T47D (cell line): ENCODE measurements at places on chromosomes 6 and 20.

DNA sequence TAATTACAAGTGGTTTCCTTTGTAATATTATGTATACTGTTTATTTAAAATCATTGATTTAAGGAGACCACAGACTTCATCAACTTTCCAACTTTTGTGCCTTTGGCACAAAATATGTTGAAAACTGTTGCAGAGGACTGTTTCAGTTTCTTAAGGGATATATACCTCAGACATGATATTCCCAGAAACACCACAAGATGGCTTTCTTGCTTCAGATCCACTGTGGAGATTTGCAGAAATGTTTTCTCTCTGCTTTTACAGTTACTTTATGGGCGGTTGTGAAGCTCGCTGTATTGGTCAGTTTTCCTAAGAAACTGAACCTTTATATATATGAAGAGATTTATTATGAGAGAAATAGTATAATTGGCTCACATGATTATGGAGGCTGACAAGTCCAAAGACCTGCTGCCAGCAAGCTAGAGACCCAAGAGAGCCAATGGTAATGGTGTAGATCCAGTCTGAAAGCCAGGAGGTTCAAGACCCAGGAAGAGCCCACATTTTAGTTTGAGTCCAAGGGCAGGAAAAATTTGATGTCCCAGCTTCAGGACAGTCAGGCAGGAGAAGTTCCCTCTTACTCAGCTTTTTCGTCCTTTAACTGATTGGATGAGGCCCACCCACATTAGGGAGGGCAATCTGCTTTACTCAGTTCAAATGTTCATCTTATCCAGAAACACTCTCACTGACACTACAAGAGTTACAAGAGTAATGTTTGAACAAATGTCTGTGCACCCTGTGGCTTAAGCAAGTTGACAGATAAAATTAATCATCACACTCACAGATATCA lies 12.8 kb downstream of the ME1 start:
- peak; percentile 68 for DNase-seq

DNA sequence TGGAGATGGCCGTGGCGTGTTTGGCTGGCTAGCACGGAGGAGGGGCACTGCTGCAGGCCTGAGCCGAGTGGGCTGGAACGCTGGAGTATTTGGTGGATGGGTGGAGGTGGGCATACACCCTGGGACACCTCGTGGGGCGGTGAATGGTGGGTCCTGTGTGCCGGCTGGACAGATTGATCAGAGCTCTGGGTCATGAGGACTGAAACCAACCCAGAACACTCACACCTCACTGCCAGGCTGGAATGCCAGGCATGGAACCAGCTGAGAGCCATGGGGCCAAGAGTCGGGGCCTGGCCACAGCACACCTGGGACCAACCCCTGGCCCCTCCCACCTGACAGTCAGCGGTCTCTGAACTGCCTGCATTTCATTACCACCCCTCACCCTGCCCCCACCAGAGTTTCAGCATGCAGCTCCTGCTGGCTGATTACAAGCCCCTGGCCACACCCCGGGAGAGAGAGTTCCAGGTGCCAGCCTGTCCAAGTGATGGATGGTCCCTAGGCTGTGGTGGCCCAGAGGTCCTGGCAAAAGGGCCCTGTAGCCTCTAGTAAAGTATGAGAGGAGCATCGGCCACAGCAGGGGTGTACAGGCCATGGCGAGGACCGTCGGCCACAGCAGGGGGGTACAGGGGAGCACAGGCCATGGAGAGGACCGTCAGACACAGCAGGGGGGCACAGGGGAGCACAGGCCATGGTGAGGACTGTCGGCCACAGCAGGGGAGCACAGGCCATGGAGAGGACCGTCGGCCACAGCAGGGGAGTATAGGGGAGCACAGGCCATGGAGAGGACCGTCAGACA lies 3.3 kb downstream of the NPBWR2 start:
- DNase-seq, result no peak

GRCh38 chr6:6191476-6191875 lies 129.0 kb downstream of the F13A1 start:
- peak; percentile 51 for DNase-seq

GRCh38 chr20:50405915-50406609 lies 104.1 kb upstream of the PTPN1 start:
- DNase-seq, result no peak

GRCh38 chr6:100678027-100678426 lies 203.1 kb downstream of the ASCC3 start:
- peak; percentile 9 for DNase-seq

DNA sequence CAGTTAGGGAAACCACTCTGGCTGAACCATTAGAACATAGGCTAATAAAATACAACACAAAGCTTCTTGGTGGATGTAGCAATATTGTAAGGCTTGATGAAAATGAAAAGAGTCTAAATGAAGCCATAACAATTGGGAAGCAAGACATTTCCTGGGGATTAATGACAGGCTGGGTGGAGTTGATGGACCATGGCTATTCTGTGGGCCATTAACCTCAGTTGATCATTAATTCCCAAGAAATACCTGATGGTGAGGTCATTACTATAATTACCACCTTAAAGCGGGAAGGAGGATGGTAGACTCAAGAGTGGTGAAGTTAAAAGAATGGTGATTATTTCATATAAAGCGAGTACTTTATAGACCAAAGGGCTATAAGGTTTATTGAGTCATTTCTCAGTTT lies 455.8 kb upstream of the MAP3K7 start:
- no peak for DNase-seq

GRCh38 chr6:14270925-14271788 lies 153.6 kb downstream of the CD83 start:
- no peak for DNase-seq

GRCh38 chr20:7841291-7841970 lies 98.8 kb downstream of the HAO1 start:
- DNase-seq, result no peak

DNA sequence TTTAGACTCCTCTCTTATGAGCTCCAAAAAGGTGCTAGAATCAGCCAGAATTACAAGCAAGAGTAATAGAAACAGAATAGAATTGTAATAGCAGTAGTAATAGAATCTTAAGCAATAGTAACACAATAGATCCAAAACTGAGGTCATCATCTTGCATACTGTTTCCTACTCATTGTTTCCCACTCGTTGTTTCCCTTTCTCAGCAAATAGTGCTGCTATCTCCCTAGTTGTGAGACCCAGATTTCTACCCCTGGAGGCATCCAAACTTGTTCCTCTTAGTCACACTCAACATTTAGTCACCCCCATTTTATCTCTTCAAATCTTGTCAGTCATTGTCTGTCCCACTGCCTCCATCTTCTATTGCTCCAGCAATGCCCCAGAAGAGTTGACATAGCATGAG lies 356.9 kb upstream of the MARCKS start:
- DNase-seq, result no peak

GRCh38 chr20:24109008-24109407 lies 120.4 kb upstream of the GGTLC1 start:
- DNase-seq, result no peak

DNA sequence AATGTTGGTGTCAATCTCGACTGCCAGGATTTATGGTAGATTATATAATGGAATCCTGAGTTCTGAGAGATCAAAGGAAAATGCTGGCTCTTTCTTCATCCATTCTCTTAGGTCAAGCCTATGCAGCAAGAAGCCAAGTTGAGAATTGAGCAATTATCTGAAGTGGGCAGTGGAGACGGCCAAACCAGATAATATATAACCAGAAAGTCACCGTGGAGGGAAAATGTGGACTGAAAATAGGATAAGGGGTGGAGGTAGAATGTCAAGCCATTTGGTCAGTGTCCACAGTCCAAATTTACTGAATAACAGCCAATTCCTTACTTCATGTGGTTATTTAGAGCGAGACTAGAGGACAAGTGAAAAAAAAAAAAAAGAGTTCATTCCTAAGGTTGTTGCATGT lies 107.8 kb upstream of the ESR1 start:
- no peak for DNase-seq

GRCh38 chr6:11423072-11423471 lies 114.5 kb upstream of the TMEM170B start:
- DNase-seq, result no peak
